Activated CD4-positive, alpha-beta T cell treated with anti-CD3 and anti-CD28 coated beads, Interleukin-2, amount 50 U/mL, for 24 hours (primary cell): ENCODE measurements at places on chromosomes 1 and 21.

DNA sequence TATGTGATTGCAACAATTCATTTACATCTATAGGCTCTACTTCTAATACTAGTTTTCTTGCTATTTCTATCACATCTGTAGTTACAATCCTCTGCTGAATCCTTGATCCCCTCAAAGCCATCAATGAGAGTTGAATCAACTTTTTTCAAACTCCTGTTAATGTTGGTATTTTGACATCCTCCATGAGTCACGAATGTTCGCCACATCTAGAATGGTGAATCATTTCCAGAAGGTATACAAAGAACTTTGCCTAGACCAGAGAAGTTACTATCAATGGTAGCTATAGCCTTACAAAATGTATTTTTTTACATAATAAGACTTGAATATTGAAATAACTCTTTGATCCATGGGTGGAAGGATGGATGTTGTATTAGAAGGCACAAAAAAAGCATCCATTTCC lies 110.0 kb downstream of the AMY1C start:
- no peak for DNase-seq

- DNase-seq, result no peak
Observed at GRCh38 chr1:247358920-247359319, 27.3 kb upstream of the ZNF496 start.

GRCh38 chr1:147652306-147652705 lies 18.0 kb downstream of the ACP6 start:
- no peak for DNase-seq

GRCh38 chr1:9612871-9613624 lies 24.3 kb downstream of the TMEM201 start:
- no peak for DNase-seq

DNA sequence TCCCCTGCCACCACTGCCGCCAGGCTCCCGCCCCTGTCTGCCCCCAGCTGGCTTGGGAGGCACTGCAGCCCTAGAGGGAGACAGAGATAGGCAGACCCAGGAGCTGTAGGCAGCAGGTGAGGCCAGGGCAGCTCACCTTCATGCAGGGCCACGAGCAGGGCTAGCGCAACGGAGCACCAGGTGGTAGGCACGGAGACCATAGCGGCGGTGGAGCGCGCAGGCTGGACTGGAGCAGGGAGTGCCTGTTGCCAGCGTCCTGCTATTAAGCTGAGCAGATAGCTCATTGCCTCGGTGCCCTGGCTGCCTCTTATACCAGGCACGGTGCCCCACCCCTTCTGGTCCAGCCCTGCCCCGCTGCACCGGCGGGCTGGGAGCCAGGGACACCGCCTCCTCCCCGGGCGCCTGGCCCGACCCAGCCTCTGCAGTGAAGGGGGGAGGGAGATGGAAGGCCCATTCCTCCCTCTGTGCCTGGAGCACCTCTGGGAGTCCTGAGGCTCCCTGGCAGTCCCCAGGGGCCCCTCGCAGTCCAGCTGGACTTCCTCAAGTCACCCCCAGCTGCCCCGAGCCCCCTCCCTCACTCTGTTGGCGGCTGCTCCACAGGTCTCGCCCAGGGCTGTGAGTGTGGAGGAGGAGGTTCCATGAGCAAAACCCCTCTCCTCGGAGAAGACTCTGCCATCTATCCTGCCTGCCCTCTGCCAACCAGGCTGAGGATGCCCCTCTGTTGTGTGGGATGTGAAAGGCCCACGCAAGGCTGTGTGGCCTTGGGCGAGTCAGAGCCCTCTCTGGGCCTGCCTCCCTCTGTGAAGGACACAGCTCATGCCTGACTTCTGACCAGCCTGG lies at the start of gene EDN2:
Gene EDN2, minus strand, starts transcription at position 282 of the 840 bp plus-strand sequence. Its CDS starts 82 bp downstream, at position 200.
- no peak for DNase-seq

- DNase-seq, result no peak
Observed at GRCh38 chr21:22345624-22346023, 1347.4 kb downstream of the NCAM2 start.

- no peak for DNase-seq
Observed at GRCh38 chr1:30378991-30379581, 344.3 kb downstream of the MATN1 start.

- DNase-seq, result no peak
Observed at GRCh38 chr1:84069236-84069845, 70.4 kb upstream of the TTLL7 start.

GRCh38 chr1:32334274-32334861 lies 1.7 kb downstream of the MARCKSL1 start:
- no peak for DNase-seq

DNA sequence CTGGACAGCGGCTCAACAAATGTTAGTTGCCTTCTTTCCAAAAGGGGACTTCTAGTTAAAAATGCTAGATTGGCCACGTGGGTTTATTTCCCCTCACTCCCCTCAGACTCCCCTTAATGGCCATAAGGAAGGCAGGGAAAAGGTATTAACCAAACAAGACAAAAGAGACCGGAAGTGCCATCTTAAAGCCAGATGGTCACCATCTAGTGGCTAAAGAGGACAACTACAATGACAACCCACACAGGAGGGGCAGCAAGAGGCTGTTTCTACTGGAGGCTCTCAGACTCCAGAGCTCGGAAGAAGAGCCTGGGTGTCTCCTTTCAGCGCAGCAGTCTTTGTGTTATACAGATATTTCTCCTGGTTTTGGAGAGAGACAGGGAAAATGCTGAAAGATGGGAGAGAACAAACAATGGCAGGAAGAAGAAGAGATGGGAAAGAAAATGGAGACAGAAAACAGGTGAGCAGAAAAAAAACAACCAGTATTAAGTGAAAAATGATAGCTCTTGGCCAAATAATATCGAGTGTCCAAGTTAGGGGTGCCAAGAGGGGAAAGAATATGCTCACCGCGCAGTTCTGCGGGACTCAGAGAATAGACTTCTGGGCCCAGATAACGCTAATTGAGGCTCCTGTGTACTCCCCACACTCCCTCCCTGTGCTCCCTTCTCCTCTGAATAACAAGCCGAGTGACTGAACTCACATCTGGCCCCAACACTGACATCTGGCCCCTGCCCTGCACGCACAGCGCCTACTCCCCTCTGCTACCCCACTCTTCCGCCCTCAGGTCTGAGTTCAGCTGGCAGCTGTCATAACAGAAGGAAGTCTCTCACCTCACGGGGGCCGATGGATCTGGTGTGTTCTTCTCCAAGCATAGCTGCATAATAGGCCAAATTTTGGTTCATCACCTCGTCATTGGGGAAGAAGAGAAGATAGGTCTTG lies 9.6 kb downstream of the P3H1 start:
- no peak for DNase-seq

- no peak for DNase-seq
Observed at GRCh38 chr1:239826211-239826610, 265.5 kb upstream of the FMN2 start.

GRCh38 chr1:207027206-207027777 lies 5.3 kb downstream of the C1orf116 start:
- no peak for DNase-seq

DNA sequence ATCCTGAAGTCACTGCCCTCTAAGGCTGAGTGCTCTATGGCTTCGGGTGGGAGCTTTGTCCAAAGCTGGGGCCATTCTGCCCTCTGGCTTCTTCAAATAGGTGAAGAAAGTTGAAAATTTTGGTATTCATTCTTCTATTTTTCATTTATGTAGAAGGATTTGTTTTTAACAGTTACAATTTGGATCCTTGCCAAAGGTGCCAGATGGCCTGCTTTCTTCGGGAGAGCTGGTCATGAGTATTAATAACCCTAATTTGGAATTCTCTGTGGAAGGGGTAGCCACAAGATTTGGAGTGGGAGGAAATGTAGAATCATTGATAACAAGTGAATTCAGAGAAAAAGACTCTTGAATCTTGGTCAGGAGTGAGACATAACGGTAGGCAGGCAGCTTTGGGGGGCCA lies 370.4 kb upstream of the ST6GALNAC5 start:
- no peak for DNase-seq

- DNase-seq, result no peak
Observed at GRCh38 chr1:96596226-96596922, 125.2 kb upstream of the PTBP2 start.

DNA sequence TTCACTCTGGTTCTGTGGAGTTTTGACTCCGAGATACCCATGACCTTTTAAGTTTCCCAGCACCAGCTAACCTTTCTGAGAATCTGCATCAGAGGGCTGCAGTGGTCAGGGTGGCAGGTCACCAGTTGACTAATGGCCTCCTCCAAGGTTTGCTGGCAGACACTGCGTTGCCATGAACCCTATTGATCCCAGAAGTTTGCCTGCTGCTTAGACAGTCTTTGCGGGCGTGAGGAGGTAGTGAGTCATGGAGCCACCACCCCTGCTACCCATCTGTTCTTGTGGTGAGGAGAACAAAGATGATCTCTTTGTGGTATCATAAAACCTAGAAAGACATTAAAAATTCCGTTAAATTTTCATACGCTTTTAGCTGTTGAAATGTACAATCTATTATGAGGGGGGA lies 180.4 kb downstream of the FGGY start:
- peak; percentile 2 for DNase-seq

GRCh38 chr1:214446772-214447556 lies 104.4 kb downstream of the PTPN14 start:
- no peak for DNase-seq

GRCh38 chr1:186722711-186723309 lies 42.6 kb upstream of the PTGS2 start:
- DNase-seq, result no peak

- no peak for DNase-seq
Observed at GRCh38 chr21:36663033-36663855, 35.7 kb upstream of the SIM2 start.

DNA sequence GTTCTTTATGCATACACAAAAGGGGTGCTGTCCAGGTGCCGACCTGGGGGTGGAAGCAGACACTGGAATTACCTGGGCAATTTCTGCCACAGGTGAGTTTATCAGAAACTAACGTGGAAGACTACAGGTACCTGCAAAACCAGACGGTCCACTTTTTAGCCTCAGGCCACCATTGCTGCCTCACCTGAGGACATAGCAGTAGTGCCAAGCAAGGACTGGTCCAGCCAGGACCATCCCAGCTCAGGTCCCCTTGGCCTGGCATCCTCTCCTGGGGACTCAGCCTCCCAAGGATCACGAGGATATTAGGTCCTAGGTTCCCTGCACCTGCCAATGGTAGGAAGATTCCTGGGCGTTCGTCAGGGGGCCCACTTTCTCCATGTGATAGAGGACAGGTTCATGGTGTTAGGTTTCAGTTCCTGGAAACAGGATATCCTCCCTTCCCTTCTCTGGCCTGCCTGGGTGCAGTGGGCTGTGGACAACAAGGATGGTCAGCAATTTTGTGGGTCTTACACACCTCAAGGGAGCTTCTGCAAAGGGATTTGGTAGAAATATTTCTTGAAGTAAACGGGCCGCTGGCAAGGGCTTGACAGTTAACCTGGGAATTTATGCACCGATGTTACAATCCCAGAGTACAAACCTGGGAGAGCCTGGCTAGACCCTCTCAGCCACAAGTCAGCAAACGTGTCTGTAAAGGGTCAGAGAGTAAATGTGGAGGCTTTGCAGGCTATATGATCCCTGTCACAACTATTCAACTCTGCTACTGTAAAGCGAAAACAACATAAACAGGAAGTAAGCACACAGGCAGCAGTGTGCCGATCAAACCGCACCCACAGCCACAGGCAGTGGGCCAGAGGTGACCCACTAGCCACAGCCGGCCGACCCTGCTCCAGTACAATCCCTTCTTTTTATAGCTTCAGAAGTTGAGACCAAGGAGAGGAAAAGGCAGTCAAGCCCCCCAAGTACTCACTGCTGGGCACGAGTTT lies 71.4 kb upstream of the RAB4A start:
- DNase-seq, result no peak

GRCh38 chr1:31576201-31576669 lies at the start of gene TINAGL1:
TSS of gene TINAGL1 (plus strand) at chr1:31576515. CDS start at chr1:31577149, 634 bp downstream.
- DNase-seq, result no peak

DNA sequence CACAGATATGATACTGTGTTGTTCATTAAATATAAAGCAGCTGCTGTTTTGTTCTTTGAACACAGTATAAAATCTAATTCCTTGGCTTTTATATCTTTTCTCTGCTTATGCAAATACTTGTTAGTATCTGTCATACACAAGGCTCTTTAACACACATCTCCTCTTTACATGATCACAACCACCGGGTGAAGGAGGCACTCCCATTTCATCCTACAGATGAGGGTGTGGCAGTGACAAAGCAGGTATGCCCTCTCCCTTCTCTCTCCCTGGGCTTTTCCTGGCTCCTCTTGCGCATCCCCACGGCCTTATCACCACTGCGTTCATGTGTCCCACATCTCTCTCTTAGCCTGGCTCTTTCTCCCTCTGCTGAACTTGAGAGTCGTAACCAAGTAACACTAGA lies 38.2 kb downstream of the JUN start:
- DNase-seq, result no peak

DNA sequence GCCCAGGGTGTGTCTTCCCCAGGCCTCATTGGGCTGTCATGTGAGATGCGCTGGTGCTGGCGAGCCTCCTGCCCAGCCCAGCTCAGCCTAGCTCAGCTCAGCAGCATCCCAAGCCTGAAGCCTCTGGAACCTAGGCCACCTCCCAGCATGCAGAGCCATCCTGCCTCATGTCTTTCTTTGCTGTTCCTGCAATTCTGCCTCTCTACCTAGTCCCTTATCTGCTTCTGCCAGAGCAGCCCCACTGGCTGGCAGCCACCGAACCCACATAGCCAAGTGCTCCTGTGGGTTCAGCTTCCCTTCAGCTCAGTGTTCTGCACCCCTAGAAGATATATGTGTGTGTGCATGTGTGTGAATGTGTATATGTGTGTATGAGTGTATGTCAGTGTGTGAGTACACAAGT lies 291.5 kb upstream of the VAMP3 start:
- no peak for DNase-seq

GRCh38 chr21:38619992-38620479 lies 121.8 kb upstream of the ERG start:
- no peak for DNase-seq

DNA sequence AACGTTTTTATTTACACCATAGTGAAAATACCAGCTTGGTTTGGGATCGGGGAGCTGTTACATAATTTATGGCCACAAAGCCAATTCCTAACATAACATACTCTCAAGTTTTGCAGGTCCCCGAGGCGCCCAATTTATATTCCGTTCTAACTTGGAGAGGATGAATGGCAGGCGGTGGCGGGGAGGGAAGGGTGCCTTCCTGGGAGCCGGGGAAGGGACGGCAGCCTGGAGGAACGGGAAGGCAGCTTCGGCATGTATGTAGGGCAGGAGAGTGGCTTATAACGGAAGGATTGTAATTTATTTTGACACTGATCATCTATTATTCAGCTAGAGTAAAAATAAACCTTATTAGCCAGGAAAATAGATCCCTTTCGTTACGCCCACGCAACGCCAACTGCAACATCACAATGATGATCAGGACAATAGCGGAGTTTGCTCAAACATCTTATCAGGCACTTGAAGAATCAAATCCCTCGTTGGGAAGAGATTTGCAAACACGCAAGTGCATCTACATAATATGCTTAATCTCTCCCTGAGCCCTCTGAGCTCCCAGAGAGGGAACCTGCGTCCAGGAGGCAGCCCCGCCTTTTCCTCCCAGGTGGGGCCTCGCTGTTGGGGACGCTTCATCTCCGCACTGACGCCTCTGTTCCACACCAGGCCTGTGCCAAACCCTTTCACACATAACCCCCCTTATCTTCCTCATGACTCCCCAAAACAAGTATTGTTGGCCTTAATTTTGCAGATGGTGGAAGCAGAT lies 93.7 kb upstream of the C1orf174 start:
- no peak for DNase-seq

- DNase-seq, result no peak
Observed at GRCh38 chr21:43694437-43695079, 24.4 kb upstream of the PDXK start.

GRCh38 chr1:172607145-172607544 lies 51.8 kb upstream of the FASLG start:
- DNase-seq, result no peak
